ENCODE measurements at places on chromosomes 6 and 20.

GRCh38 chr20:38222231-38222922, 38.2 kb downstream of the KIAA1755 start:
- DNase-seq = peak; percentile 33

DNA sequence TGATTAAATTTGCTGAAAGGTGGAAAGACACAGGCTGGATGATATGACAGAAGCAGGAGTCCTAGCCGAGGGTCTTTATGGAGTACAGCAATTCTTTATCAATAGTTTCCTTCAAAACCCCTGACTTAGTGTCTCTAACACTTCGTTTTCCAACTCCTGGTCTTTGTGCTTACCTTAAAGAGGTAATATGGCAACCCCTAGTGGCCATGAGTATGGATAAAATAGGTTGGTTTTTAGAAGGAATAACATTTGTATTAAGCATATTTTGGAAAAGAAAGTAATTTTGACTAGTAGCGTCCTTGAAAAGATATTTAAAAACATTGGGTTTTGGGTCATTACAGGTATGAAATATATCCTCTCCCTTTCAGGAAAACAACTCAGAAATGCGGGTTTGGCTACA, 51.9 kb downstream of the VGLL2 start:
- no peak for DNase-seq

DNA sequence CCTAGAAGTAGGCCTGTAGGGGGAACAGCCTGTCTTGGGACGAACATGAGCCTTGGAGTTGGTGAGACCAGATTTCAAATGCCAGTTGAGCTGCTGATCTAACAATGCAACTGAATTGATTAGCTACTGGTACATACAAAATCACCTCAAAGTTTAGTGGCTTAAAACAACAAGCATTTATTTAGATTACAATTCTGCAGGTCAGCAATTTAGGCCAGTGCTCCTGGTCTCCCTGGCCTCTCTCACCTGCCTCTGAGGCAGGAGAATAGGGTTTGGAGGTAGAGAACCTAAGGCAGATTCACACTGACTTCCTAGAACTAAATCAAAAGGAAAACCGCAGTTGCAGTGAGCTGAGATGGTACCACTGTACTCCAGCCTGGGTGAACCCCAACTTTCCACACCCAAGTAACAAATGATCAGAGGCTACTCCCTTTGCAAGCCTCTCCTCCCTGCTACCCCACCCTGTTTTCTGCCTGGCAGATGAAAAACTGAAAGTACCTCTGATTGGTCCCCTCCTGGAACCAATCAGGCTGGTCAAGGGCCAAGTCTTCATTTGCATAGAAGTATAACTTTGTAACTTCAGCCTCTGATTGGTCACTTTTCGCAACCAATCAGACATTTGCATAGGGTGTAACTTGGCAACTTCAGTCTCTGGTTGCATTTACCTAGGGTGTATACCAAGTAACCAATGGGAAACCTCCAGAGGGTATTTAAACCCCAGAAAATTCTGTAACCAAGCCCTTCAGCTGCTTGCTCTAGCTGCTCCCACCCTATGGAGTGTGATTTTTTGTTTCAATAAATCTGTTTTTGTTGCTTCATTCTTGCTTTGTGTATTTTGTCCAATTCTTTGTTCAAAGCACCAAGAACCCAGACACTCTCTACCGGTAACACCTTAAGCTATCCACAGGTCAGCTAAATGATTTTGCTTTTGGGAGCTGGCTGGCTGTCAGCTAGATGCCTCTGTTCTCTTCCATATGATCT, 8.1 kb upstream of the UBR2 start:
- DNase-seq = no peak

DNA sequence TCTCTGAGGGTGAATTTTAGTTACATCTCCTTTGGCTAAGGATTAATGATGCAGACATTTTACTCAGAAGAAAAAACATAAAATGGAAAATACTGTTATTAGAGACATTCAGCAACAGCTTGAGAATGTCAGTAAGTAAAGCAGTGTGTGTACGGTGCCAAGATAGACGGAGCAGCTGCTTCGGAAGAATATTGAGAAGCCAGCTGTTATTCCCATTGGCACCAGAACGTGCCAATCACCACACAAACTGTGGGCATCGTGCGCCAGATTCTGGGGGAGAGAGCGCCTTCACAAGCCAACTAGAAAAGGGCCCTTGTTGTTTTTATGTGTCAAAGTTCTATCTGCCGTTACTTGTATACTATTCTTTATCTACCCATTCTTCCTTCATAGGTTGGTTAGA, 163.4 kb downstream of the MTFR2 start:
- no peak for DNase-seq

GRCh38 chr20:3867802-3868201, 21.2 kb downstream of the MAVS start:
- no peak for DNase-seq

DNA sequence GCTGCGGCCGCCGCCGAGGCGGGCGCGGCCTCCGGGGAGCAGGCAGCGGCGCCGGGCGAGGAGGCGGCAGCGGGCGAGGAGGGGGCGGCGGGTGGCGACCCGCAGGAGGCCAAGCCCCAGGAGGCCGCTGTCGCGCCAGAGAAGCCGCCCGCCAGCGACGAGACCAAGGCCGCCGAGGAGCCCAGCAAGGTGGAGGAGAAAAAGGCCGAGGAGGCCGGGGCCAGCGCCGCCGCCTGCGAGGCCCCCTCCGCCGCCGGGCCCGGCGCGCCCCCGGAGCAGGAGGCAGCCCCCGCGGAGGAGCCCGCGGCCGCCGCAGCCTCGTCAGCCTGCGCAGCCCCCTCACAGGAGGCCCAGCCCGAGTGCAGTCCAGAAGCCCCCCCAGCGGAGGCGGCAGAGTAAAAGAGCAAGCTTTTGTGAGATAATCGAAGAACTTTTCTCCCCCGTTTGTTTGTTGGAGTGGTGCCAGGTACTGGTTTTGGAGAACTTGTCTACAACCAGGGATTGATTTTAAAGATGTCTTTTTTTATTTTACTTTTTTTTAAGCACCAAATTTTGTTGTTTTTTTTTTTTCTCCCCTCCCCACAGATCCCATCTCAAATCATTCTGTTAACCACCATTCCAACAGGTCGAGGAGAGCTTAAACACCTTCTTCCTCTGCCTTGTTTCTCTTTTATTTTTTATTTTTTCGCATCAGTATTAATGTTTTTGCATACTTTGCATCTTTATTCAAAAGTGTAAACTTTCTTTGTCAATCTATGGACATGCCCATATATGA, 3.2 kb downstream of the MARCKS start:
- DNase-seq = no peak
